ENCODE measurements at places on chromosomes 5 and 9.

GRCh38 chr5:149803641-149804468, 73.7 kb downstream of the PPARGC1B start:
- no peak for ATAC-seq

DNA sequence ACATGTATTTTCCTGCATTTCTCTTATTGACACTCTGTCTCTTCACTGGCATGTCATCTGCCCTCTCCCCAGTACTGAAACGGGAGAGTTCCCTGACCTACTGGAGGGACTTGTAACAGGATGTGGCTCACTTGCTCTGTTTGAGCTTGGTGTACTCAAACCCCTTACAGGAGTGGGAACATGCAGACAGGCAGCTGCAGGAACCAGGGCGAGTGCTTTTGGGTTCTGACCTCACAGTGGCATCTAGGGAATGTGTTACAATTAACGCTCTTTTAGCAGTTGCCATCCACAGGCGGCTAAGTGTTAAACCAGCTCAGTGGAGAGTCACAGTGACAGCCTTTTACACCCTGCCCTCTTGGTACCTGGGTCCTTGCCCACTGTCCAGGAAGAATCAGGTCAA, 300.3 kb upstream of the GRAMD2B start:
- no peak for ATAC-seq

DNA sequence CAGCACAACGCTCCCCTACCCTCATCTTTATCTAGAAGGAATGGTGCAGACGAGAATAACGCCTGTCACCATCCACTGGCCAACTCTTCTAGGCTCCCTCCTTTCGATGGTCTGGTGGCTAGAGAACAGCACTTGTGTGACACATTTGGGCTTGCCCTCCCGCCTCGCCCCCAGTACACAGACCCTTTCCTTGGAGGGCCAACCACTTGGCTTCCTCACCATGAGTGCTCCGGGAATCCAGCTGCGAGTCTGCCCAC, 1.4 kb downstream of the GNAQ start:
- ATAC-seq, result no peak

- no peak for ATAC-seq
Measured at GRCh38 chr5:81003811-81004386, 43.7 kb downstream of the RASGRF2 start.

DNA sequence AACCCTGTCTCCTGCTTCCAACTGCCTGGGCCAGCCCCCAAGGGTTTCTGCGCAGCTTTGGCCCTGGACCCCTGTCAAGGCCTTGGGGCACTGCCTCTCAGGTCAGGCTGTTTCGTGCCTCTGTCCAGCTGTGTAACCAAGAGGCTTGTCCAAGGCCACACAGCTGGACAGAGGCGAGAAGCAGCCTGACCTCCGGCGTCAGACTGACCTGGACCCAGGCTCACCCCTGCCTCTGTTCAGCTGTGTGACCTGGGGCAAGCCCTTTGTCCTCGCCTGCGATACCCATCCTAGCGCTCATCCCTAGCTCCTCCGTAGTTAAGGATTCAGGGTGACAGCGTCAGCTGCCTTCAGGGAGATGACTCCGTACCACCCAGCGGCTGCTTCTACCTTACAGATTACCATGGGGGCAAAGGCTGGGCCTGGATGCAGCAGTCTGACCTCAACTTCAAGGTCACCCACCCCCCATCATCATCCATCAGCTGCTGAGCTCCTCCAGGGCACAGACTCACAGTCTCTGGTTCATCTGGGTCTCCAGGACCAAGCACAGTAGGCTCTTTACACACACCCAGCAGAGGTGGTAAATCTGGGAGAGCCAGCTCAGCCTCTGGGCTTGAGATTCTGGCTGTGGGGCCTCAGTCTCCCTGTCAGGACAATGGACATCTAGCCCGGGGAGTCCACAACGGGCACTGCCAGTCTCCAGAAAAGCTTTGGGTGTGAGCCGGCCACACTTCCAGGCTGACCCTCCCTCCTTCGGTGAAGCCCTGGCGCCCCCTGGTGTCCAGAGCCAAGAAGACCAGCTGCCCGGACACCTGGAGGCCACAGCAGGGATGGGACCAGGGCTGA, 7.9 kb downstream of the AK1 start:
- peak; percentile 72 for ATAC-seq

- ATAC-seq, result no peak
Measured at GRCh38 chr5:157285310-157286035, 19.6 kb downstream of the CYFIP2 start.

- ATAC-seq, result peak; percentile 63
Measured at GRCh38 chr5:43191740-43192557, at the start of gene NIM1K. Gene NIM1K (plus strand): TSS chr5:43192225. CDS start chr5:43245776, 53,551 bp downstream.

- no peak for ATAC-seq
Measured at GRCh38 chr5:144207875-144208444, 37.3 kb downstream of the KCTD16 start.

GRCh38 chr9:108654566-108654965, 201.2 kb downstream of the ACTL7B start:
- no peak for ATAC-seq

DNA sequence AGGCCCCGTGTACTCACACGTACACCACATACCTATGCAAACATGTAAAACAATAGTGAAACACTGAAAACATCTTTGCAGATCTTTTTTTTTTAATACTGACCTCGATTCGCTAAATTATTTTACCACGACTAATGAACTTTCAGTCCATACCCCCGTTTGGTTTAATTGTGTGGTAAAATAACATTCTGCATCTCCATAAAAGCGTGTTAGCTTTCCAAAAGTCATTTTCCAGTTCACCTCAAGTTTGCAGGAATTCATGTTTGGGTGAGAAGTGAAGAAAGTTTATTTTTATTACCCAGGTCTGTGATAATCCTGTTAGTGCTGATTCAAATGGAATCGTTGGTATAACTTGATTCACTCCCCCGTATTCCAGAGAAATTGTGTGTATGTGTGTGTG, 652 bp downstream of the ARSK start:
- no peak for ATAC-seq

DNA sequence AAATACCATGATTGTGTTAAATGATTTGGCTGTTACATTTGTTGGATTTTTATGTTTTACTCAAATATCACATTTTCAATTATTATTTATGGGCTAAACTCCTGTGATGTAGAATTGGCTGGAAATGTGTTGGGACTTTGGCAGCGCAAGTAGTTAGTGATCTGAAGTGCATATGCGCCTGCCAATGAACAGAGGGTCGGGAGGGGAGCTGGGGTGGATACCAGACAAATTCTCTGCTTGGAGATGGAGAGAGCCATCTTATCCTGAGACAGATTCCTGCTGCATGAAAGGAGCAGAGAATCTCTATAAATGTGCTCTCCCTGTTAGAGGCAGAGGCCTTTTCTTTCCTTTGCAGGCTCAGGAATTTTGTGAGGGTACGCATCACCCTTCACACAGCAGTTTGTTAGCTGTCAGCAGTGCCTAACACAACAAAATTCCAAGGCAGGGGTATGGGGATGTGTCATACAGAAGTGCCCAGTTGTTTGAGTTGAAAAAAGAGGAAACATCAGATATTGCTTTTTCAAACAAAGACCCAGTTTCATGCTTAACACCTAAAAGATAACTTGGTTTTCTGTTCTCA, 489.1 kb downstream of the CSNK1G3 start:
- ATAC-seq, result no peak

DNA sequence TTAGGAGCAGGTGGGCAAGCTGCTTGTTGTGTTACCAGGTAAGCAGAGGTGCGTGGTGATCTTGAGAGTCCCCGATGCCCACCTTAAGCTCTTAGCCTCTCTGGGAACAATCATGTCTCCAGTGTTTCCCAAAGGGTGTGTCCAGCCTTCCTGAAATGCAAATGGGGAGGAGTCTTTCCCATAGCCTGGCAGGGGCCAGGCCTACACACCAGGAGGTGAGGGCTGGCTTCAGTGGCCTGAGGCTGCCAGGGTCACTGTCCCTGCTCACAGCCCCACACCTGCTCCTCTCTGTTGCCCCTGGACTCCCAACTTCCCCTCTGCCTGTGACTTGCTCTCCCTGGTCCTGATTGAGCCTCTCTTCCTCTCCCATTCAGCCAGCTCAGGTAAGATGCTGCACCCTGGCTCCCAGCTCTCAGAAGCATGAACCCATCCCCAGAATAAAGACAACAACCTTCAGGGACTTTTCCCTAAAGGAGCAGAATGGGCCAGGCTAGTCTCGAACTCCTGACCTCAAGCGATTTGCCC, 65.7 kb upstream of the PHYKPL start:
- no peak for ATAC-seq

DNA sequence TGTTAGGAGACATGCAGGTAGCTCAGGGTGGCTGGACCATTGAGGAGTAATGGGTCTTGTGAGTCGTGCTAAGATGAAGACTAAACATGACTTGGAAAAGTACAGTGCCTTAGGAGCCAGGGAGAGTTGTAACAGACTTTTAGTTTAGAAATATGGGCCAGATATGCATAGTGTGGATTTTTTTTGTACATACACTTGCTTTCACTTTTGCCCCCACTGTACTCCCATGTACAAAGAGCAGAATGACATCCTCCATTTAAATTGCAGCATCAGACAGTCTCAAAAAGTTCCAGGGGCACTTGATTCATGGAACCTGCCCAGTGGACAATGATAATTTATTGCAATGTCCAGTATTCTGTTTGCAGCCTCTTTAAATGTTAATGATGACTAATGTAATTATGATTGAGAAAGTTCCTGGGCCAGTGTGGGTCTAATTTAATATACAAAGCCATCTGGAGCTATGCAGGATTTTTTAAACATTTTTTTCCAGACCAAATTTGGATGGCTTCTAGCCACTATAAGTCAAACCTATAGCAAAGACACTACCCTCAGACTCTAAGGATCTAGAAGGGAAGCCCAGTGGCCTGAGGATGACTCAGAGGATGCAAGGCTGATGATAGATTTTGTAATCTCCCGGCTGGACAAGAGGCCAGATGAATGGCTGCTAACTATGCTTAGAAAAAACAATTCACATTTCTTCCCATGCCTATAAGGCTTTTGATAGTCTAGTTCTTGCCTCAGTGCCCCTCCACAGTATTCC, 80.1 kb downstream of the TRPC7 start:
- ATAC-seq, result no peak

GRCh38 chr5:174793684-174794328, 69.4 kb downstream of the MSX2 start:
- ATAC-seq, result peak; percentile 59

DNA sequence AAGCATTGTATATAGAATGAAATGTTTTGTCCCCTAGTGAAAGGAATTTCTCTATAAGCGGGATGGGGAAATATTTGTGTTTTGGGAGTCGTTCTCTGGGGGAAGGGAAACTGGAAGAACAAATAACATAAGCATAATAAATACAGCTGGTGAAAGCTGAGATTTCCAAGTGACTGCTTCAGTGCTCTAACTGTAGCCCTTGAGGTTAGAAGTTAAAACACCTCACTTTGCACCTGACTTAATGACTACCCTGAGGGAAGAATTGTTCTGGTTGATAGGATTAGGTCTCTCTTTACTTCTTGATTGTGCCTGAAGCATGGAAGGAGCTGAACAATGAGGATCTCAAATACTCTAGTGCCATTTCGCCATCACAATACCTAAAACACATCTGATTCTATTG, 307.4 kb downstream of the MAN2A1 start:
- ATAC-seq, result no peak

DNA sequence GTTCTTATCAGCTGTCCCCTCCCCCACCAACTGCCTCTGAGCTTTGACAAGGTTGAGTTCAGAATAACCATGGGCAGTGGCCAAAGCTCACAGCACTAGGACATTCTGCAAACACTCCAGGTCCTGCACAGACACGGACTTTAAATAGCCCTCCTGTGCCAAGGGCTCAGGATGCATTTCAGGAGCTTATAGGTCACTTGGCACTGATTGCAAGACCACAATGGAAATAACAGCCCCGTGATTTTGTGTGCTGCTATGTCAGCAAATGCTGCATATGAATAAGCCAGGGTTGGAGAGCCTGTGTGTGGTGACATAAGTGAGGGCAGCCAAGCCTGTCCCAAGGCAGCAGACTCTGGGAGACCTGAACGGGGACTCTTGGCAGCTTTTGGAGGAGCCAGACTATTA, 150.7 kb downstream of the DMRT2 start:
- no peak for ATAC-seq

- no peak for ATAC-seq
Measured at GRCh38 chr5:179901462-179901861, 6.2 kb downstream of the TBC1D9B start.

- ATAC-seq, result no peak
Measured at GRCh38 chr9:113932906-113933584, 56.9 kb downstream of the ZNF618 start.

- no peak for ATAC-seq
Measured at GRCh38 chr9:133855802-133856521, 117.8 kb upstream of the SARDH start.

GRCh38 chr9:81906671-81907070, 21.6 kb upstream of the SPATA31D4 start:
- no peak for ATAC-seq

DNA sequence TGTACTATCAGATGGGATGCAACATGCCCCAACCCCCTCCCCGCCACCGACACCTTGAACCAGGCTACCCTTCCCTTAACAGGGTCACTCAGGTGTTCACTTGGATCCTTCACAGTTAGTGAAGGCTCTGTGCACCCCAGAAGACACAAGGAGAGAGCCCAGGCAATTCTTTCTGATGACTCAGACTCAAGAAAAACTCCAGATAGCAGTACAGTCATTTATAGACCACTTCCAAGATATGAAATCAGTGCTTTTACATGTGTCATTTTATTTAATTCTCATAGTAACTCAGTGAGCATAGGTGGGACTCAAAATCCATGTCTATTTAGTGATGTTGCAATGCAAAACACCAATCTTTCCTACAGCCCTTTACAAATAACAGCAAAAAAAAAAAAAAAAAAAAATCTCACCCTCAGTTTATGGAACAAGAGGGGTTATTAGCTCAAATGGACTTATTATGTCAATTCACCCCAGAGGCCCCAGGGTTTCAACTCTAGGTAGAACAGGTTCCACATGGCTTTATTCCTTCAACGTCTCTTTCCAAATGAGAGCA, 71.9 kb downstream of the FOXD1 start:
- no peak for ATAC-seq

DNA sequence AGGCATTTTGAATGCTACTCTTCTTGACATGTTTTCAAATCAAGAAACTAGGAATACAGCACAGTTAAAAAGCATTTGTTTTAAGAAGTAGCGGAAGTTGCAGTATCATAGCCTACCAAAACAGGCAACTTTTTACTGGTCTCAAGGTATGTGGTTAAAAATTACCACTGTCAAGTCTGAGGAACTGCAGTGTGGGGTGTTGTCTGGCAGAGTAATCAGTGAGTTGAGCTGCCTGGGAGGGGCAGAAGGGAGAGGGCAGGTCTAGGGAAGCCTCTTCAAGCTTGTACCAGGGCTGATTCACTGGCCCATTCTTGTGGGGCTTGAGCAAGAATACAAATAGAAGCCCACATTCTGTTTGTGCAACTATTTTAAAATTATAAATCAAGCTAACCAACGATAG, 42.4 kb upstream of the SV2C start:
- no peak for ATAC-seq
